NCI-H510A (cell line): ENCODE measurements at places on chromosomes 1 and 21.
A peak's percentile ranks its signal among the peaks of the same experiment; 100 is the strongest.

- no peak for DNase-seq
These were observed 165.4 kb downstream of the MIS18A start for GRCh38 chr21:32113486-32113885.

DNA sequence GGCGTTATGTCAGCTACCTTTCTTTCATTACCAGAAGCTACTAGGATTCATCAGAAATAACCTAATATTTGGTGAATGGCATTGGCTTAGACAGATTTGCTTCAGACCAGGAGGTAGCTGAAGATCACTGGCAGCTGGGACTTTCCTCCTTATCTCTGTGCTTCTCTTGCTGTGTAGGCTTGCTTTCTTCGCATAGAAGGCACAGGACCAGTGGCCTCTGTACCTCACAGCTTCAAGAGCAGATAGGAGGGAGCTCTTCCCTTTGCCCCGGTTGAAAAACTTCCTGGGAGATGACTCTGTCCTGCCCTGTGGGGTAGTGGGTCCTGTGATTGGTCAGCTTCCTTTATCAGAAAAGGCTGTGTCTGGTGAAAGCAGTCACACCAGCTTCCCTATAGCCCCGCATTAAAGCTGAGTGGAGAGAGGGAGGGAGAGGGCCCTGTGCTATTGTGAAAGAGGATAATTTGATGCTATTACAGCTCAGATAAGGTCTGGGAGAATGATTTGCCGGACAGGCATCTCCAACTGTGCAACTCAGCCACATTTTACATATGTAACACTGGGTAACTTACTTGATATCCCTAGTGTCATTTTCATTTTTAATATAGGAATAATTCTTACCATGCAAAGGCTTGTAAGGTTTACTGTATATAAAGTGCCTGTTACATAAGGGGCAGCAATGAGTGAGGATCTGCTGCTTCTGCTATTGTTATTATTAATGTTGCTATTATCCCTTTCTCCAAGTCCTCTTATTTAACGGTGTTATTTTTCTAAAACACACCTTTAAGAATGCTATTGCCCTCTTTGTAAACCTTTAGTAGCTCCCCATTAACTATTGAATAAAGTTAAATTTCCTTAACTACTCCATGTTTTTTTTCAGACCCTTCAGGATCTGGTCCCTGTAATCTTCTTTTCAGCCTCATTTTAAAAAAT is 31.6 kb downstream of the OSBPL9 start:
- no peak for DNase-seq

DNA sequence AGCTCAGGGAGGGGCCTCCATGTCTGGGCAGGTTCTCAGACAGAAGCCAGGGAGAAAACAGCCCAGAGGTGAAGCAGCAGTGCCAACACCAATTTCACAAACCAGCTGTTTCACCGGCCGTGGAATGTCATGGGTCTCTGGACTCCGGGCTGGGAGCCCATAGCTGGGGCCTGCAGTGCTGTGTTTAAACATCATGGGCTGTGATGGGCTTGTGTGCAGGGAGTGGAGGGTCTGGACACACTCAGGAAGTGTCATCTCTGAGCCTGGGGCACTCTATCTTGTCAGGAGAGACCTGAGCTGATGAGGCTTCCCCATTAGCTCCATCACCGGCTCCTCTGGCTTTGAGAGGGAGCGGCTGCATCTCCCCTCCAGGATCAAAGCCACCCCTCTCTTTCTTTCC is 173.6 kb upstream of the IGSF21 start:
- no peak for DNase-seq

DNA sequence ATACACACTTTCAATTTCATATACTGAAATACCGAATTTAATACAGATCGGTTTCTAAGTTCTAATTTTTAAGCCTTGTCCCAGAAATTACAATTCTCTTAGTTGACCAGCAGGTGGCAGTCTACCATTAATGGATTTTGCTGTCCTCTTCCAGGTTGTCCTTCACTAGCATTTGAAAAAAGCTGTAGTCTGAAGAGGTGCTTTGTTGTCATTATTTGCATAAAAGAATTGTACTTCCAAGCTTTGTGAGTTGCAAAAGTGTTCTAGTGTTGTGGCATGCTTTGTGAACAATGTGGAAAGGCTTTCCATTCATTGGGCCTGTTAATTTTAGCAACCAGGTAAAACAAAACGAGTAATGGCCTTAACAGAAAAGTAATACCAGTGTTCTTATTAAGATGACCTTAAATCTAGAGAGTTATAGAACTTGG is 193.6 kb downstream of the RPS6KC1 start:
- DNase-seq = peak; percentile 25

DNA sequence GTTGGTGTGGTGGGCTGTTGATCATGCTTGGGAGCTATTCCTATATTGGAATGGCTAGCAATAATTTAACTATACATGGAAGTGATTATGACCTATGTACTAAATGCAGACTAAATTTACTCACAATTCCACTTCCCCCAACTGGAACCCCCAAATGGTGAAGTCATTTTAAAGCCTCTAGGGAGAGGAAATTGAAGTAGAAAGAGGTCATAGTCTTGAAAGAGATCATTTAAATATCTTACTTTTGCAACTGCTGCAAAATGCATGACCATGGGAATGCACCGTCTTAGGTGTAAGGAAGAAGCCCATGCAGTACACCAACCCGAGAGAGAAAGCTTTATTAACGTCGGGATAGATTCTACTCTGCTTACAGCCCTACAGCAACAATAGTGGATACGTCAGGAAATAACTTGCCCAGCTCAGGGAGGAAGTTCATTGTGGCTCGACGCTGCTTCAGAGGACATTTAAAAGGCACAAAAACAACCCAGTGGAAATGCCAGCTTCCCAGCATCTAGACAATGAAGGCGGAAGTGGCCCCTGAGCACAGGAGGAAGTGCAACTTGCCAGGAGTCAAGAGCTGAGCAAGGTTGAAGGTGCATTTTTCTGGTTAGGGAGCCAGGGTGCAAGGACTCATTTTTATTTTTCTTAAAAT is 26.5 kb downstream of the CYYR1 start:
- DNase-seq = no peak

DNA sequence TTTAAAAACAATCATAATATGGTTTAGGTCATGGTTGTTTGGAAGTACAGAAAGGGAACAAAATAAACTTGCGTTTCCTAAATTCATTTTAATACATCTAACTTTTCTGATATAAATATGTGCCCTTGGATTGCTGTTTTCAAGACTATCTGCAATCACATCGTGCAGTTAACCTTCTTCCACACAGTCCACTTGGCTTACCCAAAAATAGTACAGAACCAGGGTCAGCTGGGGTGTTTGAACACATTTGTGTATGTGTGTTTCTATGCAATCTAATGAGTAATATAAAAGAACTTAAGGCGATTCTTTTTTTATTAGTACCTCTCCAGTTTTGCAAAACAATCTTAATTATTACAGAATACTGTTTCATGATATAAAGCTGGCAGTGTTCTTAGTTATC is 19.9 kb downstream of the SAMSN1 start:
- DNase-seq = no peak
